Fibroblast of skin of left biceps (primary cell): ENCODE measurements at places on chromosomes 2 and 18.

- no peak for DNase-seq
Measured at GRCh38 chr18:3012136-3013023, 564 bp downstream of the LPIN2 start.

DNA sequence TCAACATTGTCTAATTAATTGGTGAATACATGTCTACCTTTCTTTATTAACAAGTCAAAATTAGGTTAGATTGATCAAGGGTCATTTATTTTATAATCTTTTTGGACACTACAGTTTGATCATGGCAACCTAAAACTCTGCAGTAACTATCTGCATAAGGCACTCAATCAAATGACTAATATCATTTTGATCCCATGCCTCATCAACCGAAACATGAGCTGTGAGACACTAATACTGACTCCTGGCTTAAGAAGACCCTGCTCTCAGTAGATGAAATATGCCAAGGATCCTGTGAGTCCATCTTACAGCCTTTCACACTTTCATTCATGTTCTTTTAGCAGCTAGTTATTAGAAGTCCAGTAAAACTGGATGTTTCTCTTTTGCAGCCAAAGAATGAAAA is 169.4 kb upstream of the CAVIN2 start:
- peak; percentile 23 for DNase-seq

DNA sequence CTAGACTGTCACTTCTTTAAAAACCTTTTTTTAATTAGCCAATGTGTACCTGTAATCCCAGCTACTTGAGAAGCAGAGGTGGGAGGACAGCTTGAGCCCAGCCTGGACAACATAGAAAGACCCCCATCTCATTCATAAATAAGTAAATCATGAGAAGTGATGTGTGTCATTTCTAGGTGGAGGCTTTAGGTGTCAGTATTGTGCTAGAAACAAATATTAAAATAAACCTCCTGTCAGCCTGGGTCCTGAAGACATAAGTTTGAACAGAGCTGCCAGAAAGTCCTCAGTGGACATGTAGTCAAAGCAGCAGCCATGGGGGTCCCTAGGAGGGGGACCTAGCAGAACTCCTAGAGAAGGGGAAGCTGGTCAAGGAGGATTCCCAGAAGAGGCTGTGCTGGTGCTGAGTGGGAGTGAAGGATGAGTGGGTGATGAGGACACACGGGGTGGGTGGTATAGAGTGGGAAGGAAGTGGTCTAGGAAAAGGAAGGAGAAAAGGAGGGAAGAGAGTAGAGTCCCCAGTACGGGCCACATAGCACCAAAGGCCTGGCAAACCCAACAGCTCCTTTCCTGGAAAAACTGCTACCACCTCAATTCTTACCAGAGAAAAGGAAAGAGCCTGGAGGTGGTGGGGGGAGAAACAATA is 316.6 kb upstream of the NCKAP5 start:
- no peak for DNase-seq

- no peak for DNase-seq
Measured at GRCh38 chr2:111616651-111617218, 267.3 kb downstream of the ANAPC1 start.

DNA sequence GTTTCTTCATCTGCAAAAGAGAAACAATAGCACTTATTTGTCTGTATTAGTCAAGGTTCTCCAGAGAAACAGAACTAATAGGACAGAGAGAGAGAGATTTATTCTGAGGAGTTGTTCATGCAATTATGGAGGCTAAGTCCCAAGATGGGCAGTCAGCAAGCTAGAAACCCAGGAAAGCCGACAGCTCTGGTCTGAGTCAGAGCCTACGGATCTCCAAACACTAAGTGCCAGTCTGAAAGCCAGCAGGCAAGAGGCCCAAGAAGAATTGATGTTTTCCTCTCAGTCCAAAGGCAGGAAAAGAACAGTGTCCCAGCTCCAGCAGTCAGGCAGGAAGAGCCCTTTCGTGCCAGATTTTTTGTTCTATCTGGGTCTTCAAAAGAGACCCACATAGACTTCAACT is 36.5 kb upstream of the SLC66A3 start:
- no peak for DNase-seq

- DNase-seq = no peak
Measured at GRCh38 chr2:202693503-202693902, 58.7 kb downstream of the FAM117B start.

GRCh38 chr2:108212671-108213070 is 27.1 kb upstream of the SULT1C3 start:
- DNase-seq = no peak

- no peak for DNase-seq
Measured at GRCh38 chr2:230866756-230867523, 2.2 kb downstream of the ITM2C start.

GRCh38 chr2:132937629-132938028 is 267.6 kb upstream of the LYPD1 start:
- DNase-seq = peak; percentile 19

DNA sequence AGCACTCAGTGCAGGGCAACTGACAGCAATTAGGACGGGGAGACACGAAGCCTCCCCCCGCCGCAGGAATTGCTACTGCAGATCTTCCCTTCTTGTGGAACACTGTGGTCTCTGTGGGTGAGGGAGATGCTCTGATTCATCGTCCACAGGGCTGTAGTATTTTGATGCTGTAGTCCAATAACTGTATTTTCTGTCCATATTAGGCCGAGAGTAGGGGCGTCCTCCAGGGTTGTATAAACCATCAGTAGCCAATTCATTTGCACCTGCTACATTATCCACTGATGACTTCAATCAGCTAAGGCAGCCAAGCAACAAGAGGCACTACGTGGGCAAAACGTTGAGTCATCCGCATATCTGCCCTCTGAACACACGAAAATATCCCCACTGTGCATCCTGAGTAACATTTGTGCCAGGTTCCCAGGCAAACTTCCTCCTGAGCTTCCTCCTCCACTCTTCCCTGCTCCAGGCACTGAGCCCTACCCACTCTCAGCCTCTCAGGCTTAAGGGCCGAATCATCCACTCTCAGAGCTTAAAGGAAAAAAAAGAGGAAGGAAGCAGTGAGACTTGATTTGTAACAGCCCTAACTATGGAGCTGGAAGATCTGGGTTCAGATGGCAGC is 62.1 kb downstream of the LBH start:
- peak; percentile 32 for DNase-seq

DNA sequence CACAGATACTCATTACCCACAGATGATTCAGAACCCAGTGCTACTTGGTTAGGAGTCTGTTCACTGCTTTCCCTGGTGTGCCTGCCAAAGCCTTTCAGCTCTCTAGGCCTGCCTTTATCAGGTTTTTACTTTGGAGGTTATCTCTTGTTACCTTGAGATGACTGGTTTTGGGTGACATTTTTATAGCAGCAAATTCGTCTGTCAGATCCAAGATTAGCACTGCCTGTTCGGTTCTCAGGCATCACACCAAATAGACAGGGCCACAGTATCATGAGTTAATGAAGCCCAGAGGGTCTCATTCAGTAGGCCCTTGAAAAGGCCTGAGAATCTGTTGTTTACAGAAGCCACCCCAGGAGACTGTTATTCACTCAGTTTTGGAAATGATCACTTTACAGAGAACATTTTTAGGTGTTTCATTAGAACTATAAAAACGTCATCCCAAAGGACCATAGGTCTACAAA is 121.2 kb downstream of the OSBPL6 start:
- DNase-seq = no peak

- DNase-seq = no peak
Measured at GRCh38 chr2:139165601-139166000, 385.4 kb upstream of the NXPH2 start.

DNA sequence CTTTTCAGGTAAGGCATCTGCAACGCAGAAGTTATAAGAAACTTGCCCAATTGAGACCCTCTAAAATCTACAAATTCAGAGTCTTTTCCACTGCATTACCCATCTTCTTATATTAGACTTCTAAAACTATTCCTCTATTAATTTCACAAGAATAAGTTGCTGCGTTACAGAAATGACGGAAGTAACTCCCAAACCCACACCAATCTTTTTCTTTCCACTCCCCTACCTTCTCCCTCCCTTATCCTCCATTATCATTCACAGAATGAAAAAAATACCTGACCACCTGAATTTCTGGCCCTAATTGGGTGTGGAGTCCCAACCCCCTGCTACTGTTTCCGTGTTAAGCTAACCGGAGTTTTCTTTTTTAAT is 689 bp downstream of the RPRD1A start:
- DNase-seq = no peak

- no peak for DNase-seq
Measured at GRCh38 chr2:221758076-221758475, 186.0 kb upstream of the EPHA4 start.

DNA sequence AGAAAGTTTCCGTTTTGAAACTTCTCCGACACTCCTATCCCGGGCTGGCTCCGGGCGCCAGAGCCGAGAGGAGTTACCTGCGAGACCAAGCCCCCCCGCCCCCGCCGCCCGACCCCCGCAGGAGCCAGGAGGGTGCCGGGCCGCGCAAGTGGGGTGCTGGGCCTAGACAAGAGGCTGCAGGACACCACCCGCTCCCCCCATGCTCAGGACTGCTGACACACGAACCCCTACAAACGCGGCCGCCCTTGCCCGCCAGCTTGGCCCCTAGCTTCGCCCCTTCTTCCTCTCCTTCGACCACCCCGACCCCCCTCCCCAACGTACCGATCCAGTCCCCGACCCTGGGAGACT is 497 bp downstream of the PLA2R1 start:
- DNase-seq = no peak

DNA sequence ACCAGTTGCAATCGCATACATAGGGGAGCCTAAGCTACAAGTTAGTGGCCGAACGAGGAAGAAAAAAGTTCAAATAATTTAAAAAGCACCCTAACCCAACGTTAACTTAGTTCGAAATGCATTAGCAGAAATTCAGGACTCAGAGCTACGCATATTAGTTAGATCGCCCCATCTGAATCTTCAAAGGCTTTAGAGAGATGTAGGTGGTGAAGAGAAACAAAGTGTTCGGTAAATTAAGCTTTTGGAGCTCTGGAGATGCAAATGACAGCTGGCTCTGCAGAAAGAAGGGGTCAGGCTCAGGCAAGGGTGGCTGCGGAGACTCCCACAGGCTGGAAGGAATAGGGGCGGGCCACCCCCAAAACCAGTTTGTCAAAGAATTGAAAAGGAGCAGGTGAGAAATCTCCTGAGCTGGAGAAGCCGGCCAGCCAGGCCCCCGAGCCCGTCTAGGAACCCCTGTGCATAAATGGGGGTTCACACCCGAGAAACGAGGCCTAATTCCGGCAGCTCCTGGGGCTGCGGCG is 621 bp downstream of the TXNL1 start:
- DNase-seq = no peak

DNA sequence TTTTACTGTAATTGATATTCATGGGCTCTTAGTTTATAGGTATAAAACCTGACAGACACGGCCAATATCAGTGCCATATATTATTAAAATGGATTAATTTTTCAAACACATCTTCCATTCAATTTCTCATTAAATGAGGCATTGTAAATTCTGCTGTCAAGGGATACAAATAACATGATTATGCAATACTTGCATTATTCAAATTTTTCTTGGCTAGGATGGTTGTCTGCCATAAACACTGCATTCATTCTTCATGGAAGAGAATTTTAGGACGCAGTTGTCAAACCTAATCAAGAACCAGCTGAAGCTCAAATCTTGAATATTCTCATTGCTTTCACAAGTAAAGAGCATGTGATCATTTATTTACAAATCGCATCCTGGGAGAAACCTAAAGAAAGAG is 255.6 kb downstream of the RDH14 start:
- DNase-seq = no peak

DNA sequence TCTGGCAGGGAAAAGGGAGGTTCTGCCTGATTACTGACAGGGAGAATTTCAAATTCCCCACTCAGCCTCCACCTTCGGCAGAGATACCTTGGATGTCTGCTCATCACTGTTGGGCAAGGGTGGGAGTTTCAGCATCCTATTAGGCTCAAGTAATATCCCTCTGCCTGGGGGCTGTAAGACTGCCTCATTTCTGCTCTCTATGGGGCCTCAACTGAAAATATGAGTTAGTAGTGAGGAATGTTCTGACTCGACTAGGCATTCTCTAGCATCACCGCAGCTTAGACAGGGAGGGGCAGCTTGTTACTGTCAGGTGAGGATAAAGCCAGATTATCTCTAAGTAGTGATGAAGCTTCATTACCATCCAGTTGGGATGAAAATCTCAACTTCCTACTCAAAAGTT is 87.7 kb upstream of the LRP1B start:
- DNase-seq = no peak

DNA sequence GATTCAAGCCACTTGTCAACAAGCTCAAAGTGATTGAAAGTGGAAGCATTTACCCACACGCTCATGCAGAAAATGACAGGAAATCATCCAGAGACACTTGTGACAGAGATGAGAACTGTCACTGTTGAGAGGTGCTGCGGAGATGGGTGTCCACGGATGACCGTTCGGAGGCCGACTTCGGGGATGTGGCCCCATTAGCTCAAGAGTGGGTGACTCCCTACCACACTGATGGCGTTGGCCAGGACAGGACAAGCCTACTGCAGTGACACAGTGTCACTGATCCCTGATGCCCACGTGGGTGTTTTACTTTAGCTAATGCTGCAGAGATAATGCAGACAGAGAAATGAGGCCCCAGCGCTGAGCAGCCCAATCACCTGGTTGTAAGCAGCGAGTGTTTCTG is 81.5 kb upstream of the YWHAQ start:
- DNase-seq = no peak

GRCh38 chr2:3198119-3198518 is 179.5 kb downstream of the EIPR1 start:
- no peak for DNase-seq

- DNase-seq = no peak
Measured at GRCh38 chr2:240655931-240656886, 26.5 kb downstream of the AQP12B start.

DNA sequence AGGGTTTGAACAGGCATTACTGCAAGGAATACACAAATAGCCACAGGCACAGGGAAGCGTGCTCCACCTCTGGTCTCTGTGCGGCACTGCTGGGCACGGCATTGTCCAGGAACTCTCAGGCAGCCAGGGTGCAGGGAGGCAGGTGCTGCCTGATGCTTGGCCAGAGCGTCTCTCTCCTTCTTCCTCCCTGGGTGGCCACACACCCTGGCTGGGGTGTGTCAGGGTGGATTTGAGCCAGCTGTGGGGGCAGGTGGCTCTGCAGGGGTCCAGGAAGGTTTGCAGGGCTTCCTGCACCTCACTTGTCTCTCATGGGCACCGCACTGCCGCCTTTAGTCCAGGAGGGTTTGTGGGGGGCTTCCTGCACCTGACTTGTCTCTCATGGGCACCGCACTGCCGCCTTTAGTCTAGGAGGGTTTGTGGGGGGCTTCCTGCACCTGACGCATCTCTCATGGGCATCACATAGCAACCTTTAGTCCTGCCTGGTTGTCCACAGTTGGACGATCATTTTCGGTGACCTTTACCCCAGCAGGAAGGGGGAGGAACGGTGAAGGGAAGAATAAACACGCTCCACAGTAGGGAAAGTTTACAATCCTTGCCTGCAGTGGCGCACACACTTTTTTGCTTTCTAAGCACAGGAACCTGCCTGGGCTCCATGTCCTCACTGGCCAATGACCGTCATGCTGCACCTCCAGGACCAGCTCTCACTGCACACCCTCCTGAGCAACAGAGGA is 332.9 kb downstream of the EIPR1 start:
- no peak for DNase-seq
